ENCODE measurements at places on chromosomes 7 and 10. TPM values are rescaled to one million over a fixed set of nuclear protein-coding genes. Genes with fewer than 3 reads are reported as not detected.

The TAS2R3 gene
- total RNA-seq: not detected

GRCh38 chr10:121324678-121325213 is 273.5 kb downstream of the FGFR2 start:
- DNase-seq: no peak

GRCh38 chr7:124364283-124364682 is 331.4 kb upstream of the TMEM229A start:
- no peak for DNase-seq

DNA sequence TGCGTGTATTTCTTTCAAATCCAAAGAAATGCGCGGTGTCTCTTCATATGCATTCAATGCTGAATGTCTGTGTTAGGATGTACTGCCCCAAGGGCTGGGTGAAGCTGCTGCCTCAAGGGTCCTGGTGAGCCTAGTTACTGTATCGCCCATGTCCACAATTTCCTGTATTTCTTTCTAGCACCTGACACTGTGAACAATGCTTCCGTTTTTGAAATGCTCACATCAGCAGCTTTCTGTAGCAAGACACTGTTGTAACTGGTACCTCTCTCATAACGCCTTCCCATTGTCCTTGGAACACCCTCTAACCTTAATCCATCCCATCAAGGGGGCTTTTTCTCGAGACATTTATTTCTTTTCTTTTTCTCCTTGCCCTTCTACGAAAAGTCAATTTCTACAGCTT is 25.1 kb downstream of the NRP1 start:
- no peak for DNase-seq

All from G401 (cell line).